ENCODE measurements at places on chromosomes 2 and 18. TPM values are rescaled to one million over a fixed set of nuclear protein-coding genes. Genes with fewer than 3 reads are reported as not detected.
A peak's percentile ranks its signal among the peaks of the same experiment; 100 is the strongest.

GRCh38 chr2:178707476-178707875 is 99.7 kb downstream of the TTN start:
- no peak for DNase-seq

DNA sequence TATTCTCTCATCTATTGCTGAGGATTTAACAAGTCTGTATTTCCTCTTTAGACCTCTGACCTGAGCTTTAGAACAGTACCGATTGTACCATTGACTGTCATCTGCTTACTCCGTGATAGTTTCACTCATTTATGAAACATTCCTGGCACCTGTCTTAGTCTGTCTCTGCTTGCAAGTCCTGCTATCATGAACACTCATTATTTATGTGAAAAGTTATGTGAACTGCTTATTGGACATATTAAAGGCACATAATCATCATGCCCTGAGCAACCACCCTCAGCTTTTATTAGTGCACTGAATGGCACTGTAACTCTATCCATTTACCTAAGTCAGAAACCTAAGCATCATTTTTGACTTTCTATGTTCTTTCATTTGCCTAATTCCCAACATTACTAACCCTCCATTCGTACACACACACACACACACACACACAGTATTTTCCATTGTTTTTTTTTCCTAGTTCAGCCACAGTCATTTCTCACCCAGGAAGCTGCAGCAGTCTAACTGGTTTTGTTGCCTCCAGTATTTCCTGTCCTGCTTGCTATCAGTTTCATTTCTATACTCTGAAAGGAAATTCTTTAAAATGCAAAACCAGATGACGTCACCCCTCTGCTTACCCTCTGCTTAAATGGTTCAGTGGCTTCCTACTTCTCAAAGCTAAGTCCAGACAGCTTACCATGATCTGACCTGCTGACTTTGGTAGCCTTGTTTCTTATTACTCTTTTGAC is 146.1 kb downstream of the HAUS1 start:
- DNase-seq, result peak; percentile 45

DNA sequence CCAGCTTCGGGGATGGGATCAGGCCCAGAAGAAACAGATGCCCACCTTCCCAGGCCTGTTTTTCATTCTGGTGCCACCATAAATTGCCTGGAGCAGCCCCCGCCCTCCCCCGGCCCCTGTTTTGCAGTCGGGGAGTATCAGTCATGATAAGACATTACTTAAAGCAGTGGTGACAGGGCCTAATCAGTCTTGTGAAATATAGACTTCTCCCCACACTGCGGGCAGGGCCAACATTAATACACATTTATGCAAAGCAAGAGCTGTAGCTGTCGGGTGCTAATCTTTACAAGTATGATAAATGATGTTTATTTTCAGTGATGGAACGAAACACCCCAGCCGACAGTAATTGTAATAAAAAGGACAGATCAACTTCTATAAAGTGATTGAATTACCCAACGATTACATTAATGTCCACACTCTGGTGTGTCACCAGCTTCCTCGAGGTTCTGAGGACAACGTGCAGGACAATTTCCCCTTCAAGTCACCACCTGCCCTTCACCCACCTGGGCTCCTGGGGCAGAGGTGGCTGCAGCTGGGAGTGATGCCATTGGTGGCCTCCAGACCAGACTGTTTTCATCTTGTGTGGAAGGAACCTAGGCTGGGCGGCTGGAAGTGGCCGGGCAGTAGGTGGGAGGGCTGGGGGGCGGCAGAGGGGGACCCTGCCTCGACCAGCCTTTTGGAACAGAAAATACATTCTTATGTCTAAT is 226.0 kb downstream of the TFCP2L1 start:
- DNase-seq, result no peak

- no peak for DNase-seq
These were observed 84.7 kb downstream of the CDC42EP3 start for GRCh38 chr2:37586663-37587317.

- no peak for DNase-seq
These were observed 59.3 kb downstream of the EMILIN2 start for GRCh38 chr18:2905854-2906703.

DNA sequence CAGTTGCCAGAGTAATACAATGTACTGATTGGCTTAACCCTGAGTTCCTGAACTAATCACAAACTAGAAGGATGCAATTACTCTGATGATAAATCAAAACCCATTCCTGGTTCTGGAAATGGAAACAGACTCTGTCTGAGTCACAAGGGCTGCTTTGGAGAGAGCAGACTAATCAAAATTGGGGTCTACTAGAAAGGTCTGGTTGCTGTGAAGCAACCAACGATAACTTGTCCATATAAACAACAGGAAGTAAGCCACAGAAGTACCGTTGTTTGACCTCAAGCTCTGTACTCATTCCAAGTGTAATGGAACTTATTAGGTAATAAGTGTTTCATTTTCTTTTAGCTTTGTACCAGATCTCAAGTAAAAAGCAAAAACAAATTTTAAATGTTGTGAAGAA is 49.7 kb downstream of the RASGRP3 start:
- no peak for DNase-seq

DNA sequence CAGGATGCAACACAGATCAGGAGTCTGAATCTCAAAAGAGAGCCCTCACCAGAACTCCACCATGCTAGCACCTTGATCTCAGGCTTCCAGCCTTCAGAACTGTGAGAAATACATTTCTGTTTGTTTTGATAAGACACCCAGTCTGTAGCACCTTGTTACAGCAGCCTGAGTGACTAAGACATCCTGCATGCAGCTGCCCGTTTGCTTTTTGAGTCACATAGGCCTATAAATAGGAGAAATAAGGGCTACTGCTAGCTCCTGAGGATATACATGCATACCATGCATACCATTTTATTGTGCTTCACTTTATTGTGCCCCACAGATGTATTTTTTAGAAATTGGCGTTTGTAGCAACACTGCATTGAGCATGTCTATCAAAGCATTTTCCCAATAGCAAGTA is 337.8 kb downstream of the CDH2 start:
- no peak for DNase-seq

- DNase-seq, result no peak
These were observed 2.6 kb downstream of the MAB21L4 start for GRCh38 chr2:240893363-240893844.

- DNase-seq, result no peak
These were observed 74.6 kb downstream of the RPRM start for GRCh38 chr2:153403940-153404339.

GRCh38 chr2:223047260-223047761 is 4.7 kb upstream of the KCNE4 start:
- DNase-seq, result no peak

- DNase-seq, result no peak
These were observed 184.0 kb downstream of the CELF4 start for GRCh38 chr18:37381554-37381953.

DNA sequence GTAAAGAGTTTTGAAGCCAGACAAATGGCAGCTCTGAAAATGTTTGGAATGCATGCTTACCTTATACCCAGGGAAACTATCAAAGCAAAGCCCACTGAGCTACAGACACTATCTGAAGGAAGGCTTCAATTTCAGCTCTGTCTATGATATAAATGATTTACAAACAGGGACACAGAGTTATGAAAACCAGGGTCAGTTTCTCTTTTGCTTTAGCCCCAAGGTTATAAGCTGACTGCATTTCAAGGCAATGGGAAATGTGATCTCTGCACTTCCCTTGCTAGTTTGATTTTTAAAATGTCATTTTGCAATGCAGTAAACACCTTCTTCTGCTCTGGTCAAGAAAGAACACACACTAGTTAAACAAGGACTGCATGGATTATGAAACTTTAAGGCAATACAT is 65.2 kb upstream of the CCDC195 start:
- no peak for DNase-seq

GRCh38 chr2:215431778-215432758 is 3.8 kb downstream of the FN1 start:
- DNase-seq, result no peak

GRCh38 chr2:239318151-239318611 is 82.6 kb downstream of the HDAC4 start:
- no peak for DNase-seq

DNA sequence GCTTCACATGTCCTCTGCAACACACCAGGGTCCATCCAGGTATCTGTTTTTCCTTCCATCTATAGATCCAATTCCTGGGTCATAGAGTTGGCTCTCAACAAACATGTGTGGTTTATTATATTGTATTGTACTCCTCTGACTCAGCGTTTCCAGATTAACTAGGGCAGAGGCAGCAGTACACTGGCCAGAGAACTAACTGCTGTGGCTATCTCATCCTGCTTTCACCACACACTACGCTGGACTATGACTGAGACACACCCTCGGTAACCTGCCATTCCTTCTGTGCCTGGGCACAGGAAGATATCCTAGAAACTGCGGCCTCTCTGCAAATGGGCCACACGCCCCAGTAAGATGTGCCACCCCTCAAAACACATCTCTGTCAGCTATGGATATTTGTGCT is 159.8 kb upstream of the STK17B start:
- no peak for DNase-seq

DNA sequence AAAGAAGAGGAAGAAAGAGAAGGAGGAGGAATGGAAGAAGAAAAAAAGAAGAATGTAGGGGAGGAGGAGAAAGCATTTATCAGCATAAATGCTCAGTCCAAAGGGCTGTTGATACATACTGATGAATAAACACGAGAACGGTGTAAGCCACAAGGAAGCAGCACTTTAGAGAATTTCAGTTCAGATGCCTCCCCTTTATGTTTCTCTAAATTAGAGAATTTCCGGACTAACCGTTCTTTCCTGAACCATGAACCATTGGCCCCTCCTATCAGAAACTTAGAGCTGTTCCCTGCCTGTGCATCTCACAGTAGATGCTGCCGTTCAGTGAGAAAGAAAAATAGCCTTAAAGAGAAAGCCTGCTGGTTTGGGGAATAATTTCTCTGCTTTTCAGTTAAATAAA is 49.2 kb upstream of the TUBA3D start:
- DNase-seq, result no peak

GRCh38 chr2:229943171-229943570 is 20.9 kb downstream of the FBXO36 start:
- no peak for DNase-seq

DNA sequence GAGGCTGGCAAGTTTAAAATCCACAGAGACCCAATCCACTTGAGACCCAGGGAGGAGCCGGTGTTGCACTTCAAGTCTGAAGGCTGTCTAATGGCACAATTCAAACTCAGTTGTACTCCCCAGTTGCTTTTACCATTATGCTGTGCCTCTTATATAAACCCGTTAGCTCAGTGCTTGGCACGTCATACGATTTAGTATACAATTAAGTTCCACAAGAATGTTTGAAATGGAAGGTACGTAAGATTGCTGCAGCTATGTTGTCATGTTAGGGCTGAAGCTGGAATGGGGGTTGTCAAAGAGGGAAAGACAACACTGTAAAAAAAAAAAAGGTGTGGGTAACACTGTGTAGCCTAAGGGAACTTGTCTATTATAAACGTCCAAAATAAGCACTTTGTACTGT is 30.2 kb downstream of the LIMS1 start:
- no peak for DNase-seq

- no peak for DNase-seq
These were observed 52.6 kb upstream of the PEX13 start for GRCh38 chr2:60964651-60965498.

- DNase-seq, result no peak
These were observed 3.0 kb upstream of the ASPRV1 start for GRCh38 chr2:69964353-69964841.

- no peak for DNase-seq
These were observed 29.4 kb downstream of the PSD4 start for GRCh38 chr2:113203217-113203530.

- no peak for DNase-seq
These were observed 131.4 kb downstream of the CD8B2 start for GRCh38 chr2:106618614-106619013.

GRCh38 chr2:166957686-166958085 is 69.4 kb downstream of the XIRP2 start:
- no peak for DNase-seq

DNA sequence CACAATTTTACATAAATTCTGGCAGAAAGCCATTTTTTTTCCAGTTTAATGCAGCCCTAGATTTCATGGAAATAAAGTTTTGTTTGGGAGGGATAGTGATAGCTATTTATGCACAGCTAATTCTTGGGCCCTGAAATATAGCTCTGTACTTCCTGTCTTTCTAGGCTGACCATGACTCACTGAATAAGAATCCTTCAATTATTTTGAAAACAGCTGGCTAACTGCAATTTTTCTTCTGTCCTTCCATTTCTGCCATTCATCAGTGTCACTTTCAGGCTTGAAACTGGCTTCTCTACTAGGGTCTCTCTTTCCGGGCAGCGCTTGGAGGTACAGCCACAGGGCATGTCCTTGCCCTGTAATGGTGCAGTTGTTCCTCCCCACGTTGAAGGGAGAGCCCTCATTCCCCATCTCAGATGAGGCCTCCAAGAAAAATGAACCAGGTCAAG is 97.1 kb upstream of the TMEM178A start:
- peak; percentile 40 for DNase-seq

- DNase-seq, result no peak
These were observed 138.7 kb downstream of the TTC32 start for GRCh38 chr2:19762959-19763605.

GRCh38 chr2:18626958-18627650 is 37.7 kb upstream of the NT5C1B start:
- no peak for DNase-seq

DNA sequence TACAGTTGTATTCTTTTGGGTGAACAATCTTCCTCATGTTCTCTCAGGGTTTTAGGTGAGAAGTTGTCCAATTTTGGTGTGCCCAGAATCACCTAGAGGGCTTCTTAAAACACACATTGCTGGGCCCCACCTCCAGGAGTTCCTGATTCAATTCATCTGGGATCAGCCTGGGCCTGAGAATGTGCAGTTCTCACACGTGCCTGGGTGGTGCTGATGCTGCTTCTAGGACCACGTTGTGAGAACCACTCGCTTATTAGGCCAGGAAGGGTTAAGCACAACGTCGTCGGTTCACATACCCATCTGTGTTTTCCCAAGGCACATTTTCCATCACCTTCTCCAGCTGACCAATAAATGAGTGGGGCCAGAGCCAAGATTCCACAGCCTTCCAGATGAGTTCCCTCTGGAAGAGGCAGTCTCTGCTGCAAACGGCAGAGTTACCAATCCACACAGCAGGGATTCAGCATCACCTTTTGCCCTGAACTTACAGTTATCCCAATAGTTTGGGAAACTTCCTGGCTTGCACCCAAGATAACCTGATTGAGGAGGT is 277.7 kb upstream of the HNRNPA3 start:
- peak; percentile 72 for DNase-seq

Gene DCC
- polyA plus RNA-seq, result not detected

Gene ASNSD1
- 67.3 TPM for polyA plus RNA-seq

Gene ANKRD30B
- polyA plus RNA-seq, result 0.08 TPM

Gene EEF1B2
- polyA plus RNA-seq, result not detected

Gene DPP4
- polyA plus RNA-seq, result 7.9 TPM

Gene FOSL2
- 29.8 TPM for polyA plus RNA-seq

Gene LRP1B
- polyA plus RNA-seq, result 3.6 TPM

Gene KIF1A
- polyA plus RNA-seq, result 5.6 TPM

Gene FIGLA
- polyA plus RNA-seq, result not detected

Gene C2orf92
- polyA plus RNA-seq, result 10.0 TPM

Gene NPPC
- 1.8 TPM for polyA plus RNA-seq

Gene ACKR3
- polyA plus RNA-seq, result not detected

Gene WDR7
- polyA plus RNA-seq, result 10.6 TPM

Gene TMEM247
- not detected for polyA plus RNA-seq

Gene FAM161A
- 17.3 TPM for polyA plus RNA-seq

Gene HOXD9
- polyA plus RNA-seq, result 6.0 TPM

Gene GPR155
- 6.8 TPM for polyA plus RNA-seq

Gene RNF152
- polyA plus RNA-seq, result 4.1 TPM
